Transverse colon (tissue), 4 donors: ENCODE measurements at places on chromosomes 3 and 15. TPM values are rescaled to one million over a fixed set of nuclear protein-coding genes. Genes with fewer than 3 reads are reported as not detected.

DNA sequence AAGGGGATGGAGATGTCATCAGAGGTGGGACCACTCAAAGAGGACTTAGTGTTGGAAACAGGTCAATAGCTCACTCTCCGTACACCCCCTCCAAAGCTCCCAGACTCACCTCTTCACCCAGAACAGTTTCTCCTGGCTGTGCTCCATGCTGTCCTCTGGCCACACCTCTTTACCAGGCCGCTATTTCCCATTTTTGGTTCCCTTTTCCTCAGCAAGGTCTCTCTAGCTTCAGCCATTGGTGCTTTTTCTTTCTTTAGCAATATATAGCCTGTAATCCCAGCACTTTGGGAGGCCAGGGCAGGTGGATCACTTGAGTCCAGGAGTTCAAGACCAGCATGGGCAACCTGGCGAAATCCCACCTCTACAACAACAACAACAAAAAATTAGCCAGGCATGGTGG lies 123.6 kb upstream of the SMAD3 start:
- no peaks in the 10 kb centered on the region for H3K36me3 ChIP-seq
- H3K27ac ChIP-seq, result no peak overlapping the region
- H3K4me1 ChIP-seq, result no peaks in the 10 kb centered on the region
- H3K4me3 ChIP-seq, result no peak overlapping the region
- DNase-seq, result no peak

The RTP3 gene
- total RNA-seq, result not detected

The WHAMM gene
- total RNA-seq, result 14.2 TPM

- DNase-seq, result no peak
- H3K27ac ChIP-seq, result peak overlapping the region; percentile 6
- H3K4me3 ChIP-seq, result no peak overlapping the region
These were observed 521.9 kb upstream of the NAALADL2 start for GRCh38 chr3:174337227-174337626.

DNA sequence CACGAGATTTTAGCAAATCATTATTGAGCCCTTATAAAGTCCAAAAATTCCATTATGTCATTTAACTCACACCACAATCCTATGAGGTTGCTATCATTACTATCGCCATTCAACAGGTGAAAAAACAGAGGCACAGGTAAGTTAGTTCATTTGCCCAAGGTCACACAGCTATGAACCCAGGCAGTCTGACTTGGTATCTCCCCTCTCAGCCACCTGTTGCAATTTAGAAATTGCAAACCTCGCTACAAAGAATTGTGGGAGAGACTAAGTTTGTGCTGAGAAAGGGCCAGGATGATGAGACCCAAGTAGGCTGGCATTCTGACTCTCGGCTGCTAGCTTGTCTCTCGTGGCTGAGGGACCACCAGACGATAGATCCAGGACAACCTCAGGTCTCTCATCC lies 57.7 kb downstream of the LMCD1 start:
- no peaks in the 10 kb centered on the region for H3K4me1 ChIP-seq
- H3K36me3 ChIP-seq, result no peaks in the 10 kb centered on the region
- H3K4me3 ChIP-seq, result no peak overlapping the region
- no peak for DNase-seq
- H3K27me3 ChIP-seq, result no peaks in the 10 kb centered on the region

- peaks cover 6% of the 10 kb centered on the region for H3K4me1 ChIP-seq
- no peak overlapping the region for H3K4me3 ChIP-seq
- DNase-seq, result peak; percentile 17
- peak overlapping the region; percentile 66 for H3K27ac ChIP-seq
These were observed 16.1 kb downstream of the FGF7 start for GRCh38 chr15:49438962-49439631.

DNA sequence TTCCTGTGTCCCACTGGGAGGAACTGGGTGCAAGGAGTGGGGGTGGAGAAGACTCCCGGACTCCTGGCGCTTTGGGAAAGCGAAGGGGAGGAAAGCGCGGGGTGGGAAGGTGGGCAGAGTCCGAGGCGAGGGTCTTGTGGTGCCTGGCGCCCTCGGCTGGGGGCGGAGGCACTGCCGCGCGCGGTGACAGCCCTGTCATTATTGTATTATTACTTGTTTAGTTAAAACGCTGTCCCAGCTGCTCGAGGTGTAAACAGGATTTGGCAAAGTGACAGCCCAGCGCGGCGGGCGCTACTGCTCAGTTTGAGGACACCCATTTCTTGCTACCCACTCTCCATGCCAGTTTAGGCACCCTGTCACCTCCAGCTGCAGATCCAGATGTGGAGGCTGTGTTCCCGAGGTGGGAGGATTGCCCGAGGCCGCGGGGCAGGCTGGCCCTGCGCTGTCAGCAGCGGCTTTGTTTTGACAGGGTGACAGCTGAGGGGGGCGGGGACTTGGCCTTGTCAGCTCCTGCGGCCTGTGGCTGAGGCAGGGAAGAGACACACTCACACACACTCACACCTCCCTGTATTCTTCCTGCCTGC lies 1.0 kb downstream of the KAT2B start:
- peak overlapping the region; percentile 98 for H3K27ac ChIP-seq
- DNase-seq, result peak; percentile 91
- H3K4me1 ChIP-seq, result peaks cover 38% of the 10 kb centered on the region
- peak overlapping the region; percentile 79 for H3K4me3 ChIP-seq
- no peaks in the 10 kb centered on the region for H3K36me3 ChIP-seq

DNA sequence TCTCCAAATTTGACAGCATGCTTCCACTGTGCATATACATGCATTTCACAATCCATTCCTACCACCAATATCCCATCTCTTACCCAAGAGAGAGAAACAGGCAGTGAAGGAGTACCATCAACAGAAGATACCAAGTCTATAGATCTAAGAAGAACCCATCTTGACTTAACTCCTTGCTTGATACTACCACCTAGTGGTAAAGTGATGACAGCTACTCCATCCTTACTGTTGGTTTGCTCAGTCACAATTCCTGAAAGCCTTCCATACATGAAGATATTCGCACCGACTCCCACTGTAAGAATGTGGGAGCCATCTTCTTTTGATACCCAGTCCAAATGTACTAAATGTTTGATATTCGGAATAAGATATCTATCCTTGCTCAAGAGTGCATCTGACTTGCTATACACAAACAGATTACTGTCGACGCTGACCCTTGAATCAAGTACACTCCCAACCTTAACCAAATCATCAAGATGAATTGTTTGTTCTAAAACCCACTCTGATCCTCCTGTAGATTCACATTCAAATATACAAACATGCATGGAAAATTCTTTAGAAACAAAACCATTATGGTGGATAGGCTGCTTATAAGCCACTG lies 123.1 kb downstream of the DMXL2 start:
- no peak for DNase-seq
- no peak overlapping the region for H3K27ac ChIP-seq
- H3K36me3 ChIP-seq, result no peaks in the 10 kb centered on the region
- no peaks in the 10 kb centered on the region for H3K4me1 ChIP-seq
- no peak overlapping the region for H3K4me3 ChIP-seq

DNA sequence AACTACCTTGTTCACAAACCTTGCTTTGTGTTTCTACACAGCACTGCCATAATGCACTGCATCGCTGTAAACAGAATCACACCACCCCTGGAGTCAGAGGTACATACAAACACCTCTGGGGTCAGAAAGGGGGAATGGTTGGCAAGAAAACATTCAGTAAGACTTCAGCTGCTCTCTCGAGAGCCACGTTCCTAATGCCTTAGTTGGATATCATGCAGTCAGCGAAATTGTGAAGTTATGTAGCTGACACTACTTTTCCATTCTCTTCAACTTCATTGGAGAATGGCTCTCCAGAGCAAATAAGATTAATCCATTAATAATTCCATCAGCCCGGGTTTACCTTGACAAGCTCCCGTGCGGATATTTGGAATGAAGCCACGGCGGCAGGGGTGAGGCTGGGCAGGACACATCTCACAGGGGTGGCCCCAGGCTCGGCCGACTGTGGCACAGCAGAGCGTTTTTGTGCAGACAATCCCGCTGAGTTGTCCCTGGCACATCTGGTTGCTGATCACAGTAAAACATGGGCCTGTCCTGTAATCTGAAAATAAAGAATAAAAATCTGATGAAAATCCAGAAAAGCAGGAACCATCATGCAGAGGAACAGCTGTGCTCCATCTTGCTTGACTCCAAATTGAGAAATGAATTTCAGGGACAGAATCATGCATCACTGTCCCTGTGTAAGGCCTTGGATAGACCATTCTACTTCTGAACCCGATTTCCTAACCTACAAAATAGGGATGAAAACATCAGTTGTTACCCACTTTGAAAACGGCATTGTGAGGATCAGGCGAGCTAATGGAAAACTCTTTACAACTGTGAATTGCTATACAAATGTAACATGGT lies 108.0 kb downstream of the FBN1 start:
- DNase-seq, result no peak
- no peaks in the 10 kb centered on the region for H3K4me1 ChIP-seq
- no peaks in the 10 kb centered on the region for H3K27me3 ChIP-seq
- H3K27ac ChIP-seq, result peak overlapping the region; percentile 32
- no peak overlapping the region for H3K4me3 ChIP-seq

- DNase-seq, result no peak
- no peak overlapping the region for H3K27ac ChIP-seq
- peaks cover 25% of the 10 kb centered on the region for H3K27me3 ChIP-seq
- H3K4me1 ChIP-seq, result no peaks in the 10 kb centered on the region
These were observed 1.1 kb downstream of the CNTN4 start for GRCh38 chr3:2099779-2100191.

The HIGD2B gene
- total RNA-seq, result not detected

The PRSS50 gene
- not detected for total RNA-seq

DNA sequence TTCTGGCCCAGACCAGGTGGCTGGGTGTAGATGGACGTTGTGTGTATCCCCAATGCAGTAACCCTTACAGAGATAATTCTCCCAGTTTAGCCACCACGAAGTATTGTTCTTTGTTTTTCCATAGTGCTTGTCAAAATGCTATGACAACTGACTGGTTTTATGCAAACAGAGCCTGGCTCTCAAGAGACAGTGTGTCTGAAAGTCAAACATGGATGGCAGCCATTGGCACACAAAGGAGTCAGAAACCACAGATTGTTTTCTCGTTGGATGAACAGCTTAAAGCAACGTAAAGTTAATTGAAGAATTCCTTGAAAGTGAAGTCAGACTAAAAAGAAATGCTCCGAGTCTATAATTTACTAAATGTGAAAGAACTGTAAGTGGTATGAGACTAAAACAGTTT lies 91.2 kb downstream of the FILIP1L start:
- no peak overlapping the region for H3K4me3 ChIP-seq
- H3K27me3 ChIP-seq, result no peaks in the 10 kb centered on the region
- DNase-seq, result no peak
- H3K27ac ChIP-seq, result no peak overlapping the region
- peaks cover 8% of the 10 kb centered on the region for H3K4me1 ChIP-seq

- DNase-seq, result no peak
- no peaks in the 10 kb centered on the region for H3K4me1 ChIP-seq
- H3K27me3 ChIP-seq, result no peaks in the 10 kb centered on the region
- no peak overlapping the region for H3K4me3 ChIP-seq
- H3K27ac ChIP-seq, result no peak overlapping the region
These were observed 45.7 kb downstream of the GRIP2 start for GRCh38 chr3:14494279-14494972.

- H3K4me3 ChIP-seq, result no peak overlapping the region
- no peak for DNase-seq
- no peak overlapping the region for H3K27ac ChIP-seq
- H3K36me3 ChIP-seq, result no peaks in the 10 kb centered on the region
- H3K27me3 ChIP-seq, result no peaks in the 10 kb centered on the region
These were observed 187.0 kb upstream of the ROBO1 start for GRCh38 chr3:79954756-79955155.

DNA sequence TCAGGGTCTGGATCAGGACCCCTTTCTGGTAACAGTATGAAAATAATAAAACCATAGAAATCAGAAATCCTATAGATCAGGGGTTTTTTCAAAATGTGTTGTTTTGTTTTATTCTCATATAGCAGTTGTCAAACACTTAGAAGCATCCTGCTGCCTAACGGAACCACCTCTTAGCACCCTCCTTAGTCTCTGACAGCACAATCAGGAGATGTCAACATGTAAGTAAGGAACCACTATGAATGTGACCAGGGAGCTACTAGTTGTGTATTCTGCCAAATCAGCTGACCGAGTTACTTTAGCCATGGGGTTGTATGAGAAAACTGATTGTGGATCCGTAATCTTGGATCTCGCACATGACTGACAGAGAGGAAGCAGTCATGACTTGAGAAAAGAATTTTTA lies 22.2 kb downstream of the CCDC39 start:
- H3K27ac ChIP-seq, result no peak overlapping the region
- DNase-seq, result no peak
- no peak overlapping the region for H3K4me3 ChIP-seq
- H3K4me1 ChIP-seq, result no peaks in the 10 kb centered on the region
- H3K36me3 ChIP-seq, result no peaks in the 10 kb centered on the region

The IGF2BP2 gene
- total RNA-seq, result 87.2 TPM

- no peak for DNase-seq
- no peaks in the 10 kb centered on the region for H3K36me3 ChIP-seq
- no peak overlapping the region for H3K4me3 ChIP-seq
- H3K27ac ChIP-seq, result no peak overlapping the region
- H3K4me1 ChIP-seq, result no peaks in the 10 kb centered on the region
These were observed 963.2 kb downstream of the ROBO2 start for GRCh38 chr3:78003090-78003489.

The FGF7 gene
- 18.6 TPM for total RNA-seq

GRCh38 chr15:23420806-23421575 lies 26.1 kb downstream of the GOLGA6L2 start:
- no peaks in the 10 kb centered on the region for H3K36me3 ChIP-seq
- no peak overlapping the region for H3K4me3 ChIP-seq
- no peaks in the 10 kb centered on the region for H3K4me1 ChIP-seq
- H3K27ac ChIP-seq, result peak overlapping the region; percentile 3
- no peaks in the 10 kb centered on the region for H3K27me3 ChIP-seq
- DNase-seq, result peak; percentile 60

DNA sequence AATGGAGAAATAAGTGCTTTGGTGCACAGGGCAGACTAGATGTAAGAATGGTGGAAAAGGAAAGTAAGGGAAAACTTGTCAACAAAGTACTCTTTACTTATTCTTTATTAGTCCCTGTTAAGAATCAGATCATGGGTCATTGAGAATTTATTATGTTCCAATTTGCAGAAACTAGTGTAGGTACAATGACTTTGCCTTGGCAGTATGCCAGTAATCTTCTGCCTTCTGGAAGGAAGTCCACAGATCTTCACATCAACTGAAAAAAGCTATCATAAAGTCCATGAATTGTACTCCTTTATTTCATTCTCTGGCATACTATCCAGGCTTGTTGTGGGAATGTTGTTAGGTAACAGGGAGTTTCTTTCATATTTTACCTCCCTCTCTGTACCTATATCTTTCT lies 88.2 kb upstream of the FLNB start:
- no peak overlapping the region for H3K4me3 ChIP-seq
- H3K27ac ChIP-seq, result peak overlapping the region; percentile 3
- H3K27me3 ChIP-seq, result no peaks in the 10 kb centered on the region
- DNase-seq, result no peak

GRCh38 chr3:8767256-8767666 lies 2.2 kb downstream of the OXTR start:
- peaks cover 25% of the 10 kb centered on the region for H3K4me1 ChIP-seq
- peak overlapping the region; percentile 16 for H3K4me3 ChIP-seq

GRCh38 chr3:138964264-138964663 lies 17.2 kb downstream of the FOXL2NB start:
- H3K36me3 ChIP-seq, result no peaks in the 10 kb centered on the region
- H3K27me3 ChIP-seq, result peaks cover 60% of the 10 kb centered on the region
- H3K4me1 ChIP-seq, result peaks cover 5% of the 10 kb centered on the region
- no peak for DNase-seq
